ENCODE measurements at places on chromosomes 5 and 9.

DNA sequence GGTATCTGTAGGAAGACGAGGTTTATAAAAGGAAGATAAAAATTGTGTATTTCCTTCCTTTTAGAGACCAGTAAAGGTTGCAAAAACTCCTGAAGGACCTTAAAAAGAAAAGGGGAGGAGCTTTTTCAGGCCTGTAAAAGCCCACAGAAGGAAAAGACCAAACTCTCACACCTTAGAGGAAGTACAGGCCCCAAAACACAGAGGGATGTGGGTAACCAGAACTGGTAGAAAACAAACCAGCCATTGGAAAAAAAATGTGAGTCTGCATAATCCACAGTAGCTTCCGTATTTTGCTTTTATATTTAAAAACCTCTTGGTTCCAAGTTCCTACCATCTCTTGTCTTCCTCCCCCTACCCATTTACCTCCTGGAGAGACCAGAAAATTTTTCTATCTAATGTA lies 8.5 kb downstream of the GIN1 start:
- DNase-seq = no peak

DNA sequence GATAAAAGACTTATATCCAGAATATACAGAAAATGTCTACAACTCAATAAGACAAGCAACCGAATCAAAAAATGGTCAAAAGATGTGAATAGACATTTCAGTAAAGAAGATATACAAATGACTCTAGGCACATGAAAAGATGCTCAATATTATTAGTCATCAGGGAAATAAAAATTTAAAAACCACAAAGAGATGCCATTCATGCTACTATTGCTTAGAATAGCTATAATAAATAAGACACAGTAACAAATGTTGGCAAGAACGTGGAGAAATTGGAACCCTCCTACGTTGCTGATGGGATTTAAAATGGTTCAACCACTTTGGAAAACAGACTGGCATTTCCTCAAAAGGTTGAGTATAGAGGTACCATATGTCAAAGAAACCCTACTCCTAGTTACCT lies 39.8 kb downstream of the POLK start:
- no peak for DNase-seq

DNA sequence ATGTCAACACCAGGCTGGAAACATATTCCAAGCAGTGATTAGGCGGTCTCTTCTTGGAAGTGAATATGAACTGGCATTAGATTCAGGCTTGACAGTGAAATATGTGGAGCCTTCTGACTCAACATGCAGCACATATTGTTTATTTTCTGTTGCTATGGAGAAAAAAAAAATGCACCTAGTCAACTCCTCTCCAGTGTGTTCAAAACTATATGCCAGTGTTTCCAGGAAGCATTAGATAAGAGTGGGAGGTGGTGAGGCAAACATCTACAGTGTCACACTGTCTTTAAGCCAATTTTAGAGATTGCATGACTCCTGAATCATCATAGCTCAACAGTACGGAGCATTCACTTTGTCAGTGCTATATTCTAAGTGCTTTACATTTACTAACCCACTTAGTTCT lies 117.9 kb downstream of the HCN1 start:
- DNase-seq = no peak

GRCh38 chr5:173355561-173355960 lies 27.3 kb upstream of the STC2 start:
- no peak for DNase-seq

DNA sequence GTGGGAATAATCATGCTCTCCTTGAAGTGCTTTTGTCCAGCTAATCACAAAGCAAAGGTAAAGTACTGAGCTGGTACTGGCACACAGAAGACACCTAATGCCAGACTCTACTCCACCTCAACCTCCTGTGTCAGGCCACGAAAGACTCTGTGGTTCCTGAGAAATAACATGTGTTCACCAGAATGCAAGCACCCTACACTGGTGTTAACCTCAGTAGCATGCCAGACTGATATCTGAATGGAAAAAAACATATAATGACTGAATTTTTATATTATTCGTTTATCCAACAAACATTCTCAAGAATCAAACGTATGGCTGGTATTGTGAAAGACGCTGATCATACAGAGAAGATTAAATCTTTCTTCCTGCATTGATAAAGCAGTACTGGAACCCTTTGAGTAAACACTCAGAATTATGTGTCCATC lies 97.1 kb upstream of the IFNE start:
- DNase-seq = no peak

GRCh38 chr9:35826071-35826701 lies 2.3 kb downstream of the FAM221B start:
- peak; percentile 62 for DNase-seq

DNA sequence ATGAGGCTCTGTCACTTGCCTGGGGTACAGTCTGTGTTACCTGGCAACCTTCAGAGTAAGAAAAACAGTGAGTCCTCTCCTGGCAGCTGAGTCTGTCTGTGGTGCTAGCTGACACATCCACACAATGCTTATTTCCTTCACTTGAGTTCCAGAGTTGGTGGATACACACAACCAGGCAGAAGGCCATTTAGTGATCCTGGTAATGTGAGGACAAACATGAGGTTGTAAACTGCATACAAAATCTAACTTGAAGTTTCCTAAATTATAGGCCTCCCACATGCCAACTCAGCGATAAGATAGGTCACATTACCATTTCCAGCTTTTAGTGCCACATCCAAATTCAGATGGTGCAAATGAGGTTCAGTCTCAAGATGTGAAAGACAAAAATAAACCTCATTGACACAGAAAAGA lies 125.5 kb downstream of the DCP2 start:
- DNase-seq = peak; percentile 19

- DNase-seq = no peak
These were observed 99.8 kb upstream of the MAP1B start for GRCh38 chr5:72007336-72008111.

DNA sequence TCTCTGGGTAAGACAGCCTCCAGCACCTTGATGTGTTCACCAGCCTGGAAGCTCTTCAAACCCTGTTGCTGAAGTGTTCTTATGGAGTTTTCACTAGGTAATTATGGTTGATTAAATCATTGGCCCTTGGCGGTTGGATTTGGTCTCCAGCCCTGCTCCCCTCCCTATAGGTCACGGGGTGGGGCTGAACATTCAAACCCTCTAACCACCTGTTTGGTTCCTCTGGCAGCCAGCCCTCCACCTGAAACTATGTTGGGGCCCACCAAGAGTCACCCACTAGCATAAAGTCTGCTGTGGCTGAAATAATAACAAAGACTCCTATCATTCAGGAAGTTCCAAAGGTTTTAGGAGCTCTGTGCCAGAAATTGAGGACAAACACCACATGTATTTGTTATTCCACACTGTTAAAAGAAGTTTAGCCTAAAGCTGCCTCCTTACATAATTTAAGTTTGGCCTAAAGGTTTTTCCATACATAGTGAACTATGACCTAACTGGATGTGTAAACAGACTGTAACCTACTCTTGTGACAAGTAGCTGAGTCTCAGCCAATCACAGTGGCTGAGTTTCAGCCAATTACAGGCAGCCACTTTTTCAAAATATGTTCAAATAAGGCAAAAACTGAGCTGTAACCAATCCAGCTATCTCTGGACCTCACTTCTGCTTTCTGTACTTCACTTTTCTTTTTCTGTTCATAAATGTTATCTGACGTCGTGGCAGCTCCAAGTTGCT lies 34.8 kb downstream of the TMEM252 start:
- DNase-seq = peak; percentile 38

DNA sequence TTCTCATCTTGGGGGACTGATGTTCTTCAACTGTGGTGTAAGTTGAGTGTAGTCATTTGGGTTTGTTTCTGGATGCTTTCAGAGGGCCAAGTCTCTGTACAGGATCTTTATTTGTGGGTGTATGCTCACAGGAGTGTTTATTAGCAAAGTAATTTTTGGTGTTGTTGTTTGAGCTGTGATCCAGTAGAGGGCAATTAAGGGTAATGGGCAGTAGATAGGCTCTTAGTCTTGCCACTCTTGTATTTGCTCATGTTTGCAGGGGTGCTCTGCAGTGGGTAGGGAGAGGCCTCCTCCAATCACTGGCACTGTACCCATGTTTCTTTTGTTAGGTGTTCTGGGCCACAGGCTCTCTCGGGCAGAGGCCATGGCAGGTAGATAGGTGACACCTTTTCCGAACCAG lies 45.9 kb upstream of the ITGA2 start:
- no peak for DNase-seq

DNA sequence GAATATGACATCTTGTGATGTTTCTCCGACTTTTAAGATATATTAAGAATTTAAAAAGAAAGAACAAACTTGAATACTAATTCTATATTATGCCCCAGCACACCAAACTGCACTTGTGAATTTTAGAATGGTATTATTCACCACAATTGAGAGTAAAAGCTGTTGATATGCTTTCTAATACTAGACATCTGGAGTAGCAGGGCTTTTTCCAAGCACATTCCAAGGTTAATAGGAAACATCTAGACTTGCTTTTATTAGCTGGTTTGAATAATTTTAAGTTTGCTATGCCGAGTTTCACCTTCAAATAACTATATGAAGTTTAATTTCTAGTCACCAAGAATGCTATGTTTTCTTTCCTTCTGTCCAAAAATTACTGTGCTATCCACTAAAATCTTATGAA lies 13.5 kb downstream of the NREP start:
- DNase-seq = no peak

- DNase-seq = no peak
These were observed 1.5 kb upstream of the STC2 start for GRCh38 chr5:173329491-173330337.

DNA sequence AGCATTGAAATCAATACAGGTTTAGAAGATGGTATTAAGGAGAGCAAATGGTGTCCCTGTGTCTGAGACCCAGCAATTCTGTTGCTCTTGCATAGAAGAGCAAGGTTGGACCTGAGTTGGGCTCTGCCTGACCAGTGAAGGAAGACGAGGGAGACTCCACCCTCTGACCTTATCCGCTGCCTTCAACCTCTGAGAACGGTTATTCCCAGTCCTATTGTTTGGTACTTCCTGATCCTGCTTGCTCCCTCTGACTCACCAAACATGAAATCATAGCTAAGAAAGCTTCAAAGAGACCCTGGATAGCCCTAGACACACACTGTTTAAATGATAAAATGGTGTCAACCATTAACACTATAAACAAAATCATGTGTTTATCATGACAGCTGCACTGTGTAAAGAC lies 218.5 kb downstream of the PLK2 start:
- DNase-seq = no peak

- no peak for DNase-seq
These were observed 236.1 kb upstream of the CDH12 start for GRCh38 chr5:23089286-23089685.

DNA sequence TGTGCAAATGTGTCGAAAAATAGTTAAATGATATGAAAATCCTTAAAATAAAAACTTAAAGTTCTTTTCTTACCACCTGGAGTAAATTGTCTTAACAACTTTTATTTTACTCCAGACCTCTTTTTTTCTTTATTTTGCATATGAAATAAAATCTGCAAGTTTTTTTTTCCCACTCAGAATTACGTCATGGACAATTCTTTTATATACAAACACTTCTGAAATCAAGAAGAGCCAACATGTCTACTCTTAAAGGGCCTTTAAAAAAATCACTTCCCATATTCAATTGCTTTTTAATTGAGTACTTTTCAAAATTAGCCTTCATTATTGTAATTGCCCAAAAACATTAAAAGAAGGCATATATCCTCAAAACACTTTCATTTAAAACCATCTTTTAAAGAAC lies 37.7 kb upstream of the ZFAND5 start:
- no peak for DNase-seq

DNA sequence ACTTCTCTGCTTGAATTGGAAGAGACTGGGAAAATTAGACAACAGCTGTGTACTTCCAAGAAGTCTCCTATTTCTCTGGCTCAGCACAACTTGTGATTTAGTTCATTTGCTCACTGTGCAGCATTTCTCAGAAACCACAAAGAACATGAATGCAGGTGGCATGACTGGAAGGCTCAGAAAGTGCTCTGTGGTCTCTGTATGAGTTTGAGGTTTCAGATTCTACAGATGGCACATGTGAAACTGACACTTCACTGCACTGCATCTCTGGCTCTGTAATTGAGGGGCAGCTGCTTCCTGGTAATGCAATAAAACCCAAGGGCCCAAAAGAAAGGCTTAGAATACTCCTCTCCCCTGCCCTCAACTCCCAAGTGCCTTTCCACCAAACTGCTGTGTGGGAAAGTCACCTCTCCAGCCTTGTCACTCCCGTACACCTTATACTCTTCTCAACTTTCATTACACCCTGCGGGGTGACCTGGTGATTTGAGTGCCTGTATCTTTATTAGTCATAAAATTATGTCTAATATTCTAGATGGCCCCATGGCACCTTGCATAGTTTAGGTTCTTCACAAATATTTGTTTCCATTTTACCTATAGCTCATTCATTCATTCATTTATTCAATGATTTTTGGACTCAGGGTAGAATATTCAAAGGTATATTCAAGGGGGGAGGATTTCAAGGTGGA lies 82.5 kb downstream of the ESM1 start:
- DNase-seq = no peak

GRCh38 chr9:36598273-36598672 lies 25.6 kb downstream of the MELK start:
- no peak for DNase-seq

DNA sequence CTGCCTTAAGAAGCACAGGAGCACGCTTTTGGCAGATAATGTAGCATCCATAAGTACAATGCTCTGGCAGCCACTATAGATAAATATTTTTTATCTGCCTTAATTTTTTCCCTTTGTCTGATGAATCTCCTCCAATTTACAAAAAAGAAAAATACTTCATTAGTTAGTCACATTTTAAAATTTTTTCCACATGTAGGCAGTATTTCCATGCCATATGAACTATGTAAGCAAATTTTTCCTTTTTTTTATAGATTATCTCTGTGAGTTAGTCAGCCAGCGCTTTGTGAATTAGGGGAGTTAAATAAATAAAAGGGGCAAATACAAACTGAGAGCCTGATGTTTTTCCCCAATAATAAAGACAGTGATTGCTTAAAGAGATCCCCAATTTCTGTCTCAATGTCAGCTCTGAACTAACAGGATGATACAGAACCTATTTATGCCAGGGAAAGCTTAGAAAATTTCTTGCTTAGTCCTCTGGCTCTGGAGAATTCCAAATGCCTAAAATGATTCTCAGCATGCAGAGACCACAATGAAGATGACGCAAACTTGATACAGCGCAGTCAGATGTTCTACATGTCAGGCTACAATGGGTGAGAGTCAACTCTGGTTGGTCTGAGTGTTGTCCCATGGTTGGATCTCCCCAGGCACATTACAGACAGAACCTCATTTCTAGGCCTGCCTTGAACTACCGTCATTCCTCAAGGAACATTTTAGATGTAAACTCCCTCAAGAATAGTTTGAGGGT lies 390.4 kb upstream of the CDH6 start:
- DNase-seq = no peak

GRCh38 chr5:98108497-98108896 lies 665.0 kb upstream of the RGMB start:
- DNase-seq = no peak

- DNase-seq = no peak
These were observed 1295.6 kb upstream of the CDH6 start for GRCh38 chr5:29897916-29898315.
